HCT116 (cell line): ENCODE measurements at places on chromosomes 12 and 14. TPM values are rescaled to one million over a fixed set of nuclear protein-coding genes. Genes with fewer than 3 reads are reported as not detected.

The UBR7 gene
- 23.9 TPM for total RNA-seq

GRCh38 chr12:68198507-68199086, 27.0 kb downstream of the IL26 start:
- DNase-seq: no peak

DNA sequence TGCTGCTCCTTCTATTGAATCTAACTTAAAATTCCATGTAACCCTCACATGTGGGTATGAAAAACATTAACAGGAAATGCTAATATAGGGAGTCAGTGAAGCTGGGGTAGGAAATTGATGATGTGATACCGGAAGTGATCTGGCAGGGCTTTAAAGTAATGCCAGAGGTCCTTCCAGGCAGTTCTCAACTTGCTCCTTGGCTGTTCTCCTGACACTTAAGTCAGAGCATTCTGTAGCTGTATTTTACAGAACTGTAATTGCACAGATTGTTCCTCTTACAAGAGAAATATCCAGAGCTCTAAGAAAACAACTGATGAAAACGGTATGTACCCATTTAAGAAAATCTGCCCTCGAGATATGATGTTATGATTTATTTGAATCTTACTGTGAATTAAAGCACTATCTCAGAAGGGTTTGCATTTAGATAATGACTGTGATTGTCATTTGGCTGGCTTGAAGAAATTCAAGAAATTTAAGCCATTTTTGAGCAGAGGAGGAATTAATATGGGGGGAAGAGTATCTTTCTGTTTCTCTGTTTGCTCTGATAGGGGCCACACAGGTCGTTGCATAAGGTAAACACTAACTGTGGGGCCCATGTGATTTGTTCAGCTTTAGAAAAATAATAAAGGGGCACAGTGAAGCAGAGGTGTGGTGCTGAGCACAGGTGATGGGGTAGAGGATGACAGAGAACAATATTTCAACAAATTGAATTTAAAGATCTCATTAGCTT, 88.4 kb downstream of the BBS10 start:
- no peak for DNase-seq

DNA sequence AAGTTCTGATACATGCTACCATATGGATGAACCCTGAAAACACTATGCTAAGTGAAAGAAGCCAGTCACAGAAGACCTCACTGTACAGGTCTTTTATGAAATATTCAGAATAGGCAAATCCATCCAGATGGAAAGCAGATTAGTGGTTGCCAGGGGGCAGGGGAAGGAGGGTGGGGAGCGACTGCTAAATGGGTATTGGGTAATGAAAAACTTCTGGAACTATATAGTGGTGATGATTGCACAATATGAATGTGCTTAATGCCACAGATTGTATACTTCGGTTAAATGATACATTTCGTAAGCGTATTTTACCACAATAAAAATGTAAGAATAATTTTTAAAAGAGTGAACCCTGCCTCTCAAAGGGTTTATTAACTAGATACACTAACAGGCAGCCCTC, 11.8 kb upstream of the KSR2 start:
- no peak for DNase-seq
